Activated CD8-positive, alpha-beta T cell treated with anti-CD3 and anti-CD28 coated beads, Interleukin-2, amount 10 ng/mL, durations not matched to agents 7 days and 5 days (primary cell): ENCODE measurements at places on chromosomes 13 and 19.

GRCh38 chr19:15398501-15399233, 19.1 kb upstream of the AKAP8 start:
- no peak for DNase-seq

DNA sequence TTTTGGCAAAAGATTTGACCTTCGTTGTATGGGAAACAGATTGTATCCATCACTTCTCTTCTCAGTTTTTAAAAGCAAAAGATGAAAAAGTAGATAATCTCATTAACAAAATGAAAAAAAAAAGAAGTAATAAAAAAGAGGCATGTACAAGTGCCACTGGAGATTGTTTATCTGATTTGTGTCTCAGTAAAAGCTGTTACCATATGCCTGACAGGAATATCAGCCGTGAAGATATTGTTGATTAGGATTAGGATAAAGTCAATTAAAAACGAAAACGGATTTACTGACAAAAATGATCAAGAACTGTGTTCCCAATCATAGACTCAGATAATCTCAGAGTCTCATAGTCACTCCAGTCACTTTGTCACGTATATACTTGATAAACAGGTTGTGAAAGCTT, 842.1 kb upstream of the SLC10A2 start:
- no peak for DNase-seq

GRCh38 chr13:41426047-41426446, 31.3 kb upstream of the RGCC start:
- peak; percentile 45 for DNase-seq

DNA sequence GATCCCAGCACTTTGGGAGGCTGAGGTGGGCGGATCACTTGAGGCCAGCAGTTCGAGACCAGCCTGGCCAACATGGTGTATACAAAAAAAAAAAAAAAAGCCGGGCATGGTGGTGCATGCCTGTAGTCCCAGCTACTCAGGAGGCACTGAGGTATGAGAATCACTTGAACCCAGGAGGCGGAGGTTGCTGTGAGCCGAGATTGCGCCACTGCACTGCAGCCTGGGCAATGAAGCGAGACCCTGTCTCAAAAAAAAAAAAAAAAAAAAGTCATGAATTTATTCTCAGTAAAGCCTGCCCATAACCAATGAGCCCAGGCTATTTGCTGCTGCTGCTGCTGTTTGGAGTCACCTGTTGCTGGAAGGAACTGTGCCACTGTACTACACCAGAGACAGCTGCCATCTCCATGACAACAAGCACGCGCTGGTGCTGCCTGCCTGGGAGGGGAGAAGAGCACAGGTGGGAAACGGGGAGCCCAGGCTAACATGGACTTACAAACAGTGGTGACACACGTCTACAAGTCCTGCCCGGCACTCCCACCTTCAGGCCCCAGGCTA, 11.3 kb downstream of the ZFR2 start:
- no peak for DNase-seq

- DNase-seq: no peak
These were observed 29.9 kb downstream of the MICU2 start for GRCh38 chr13:21573920-21574712.

DNA sequence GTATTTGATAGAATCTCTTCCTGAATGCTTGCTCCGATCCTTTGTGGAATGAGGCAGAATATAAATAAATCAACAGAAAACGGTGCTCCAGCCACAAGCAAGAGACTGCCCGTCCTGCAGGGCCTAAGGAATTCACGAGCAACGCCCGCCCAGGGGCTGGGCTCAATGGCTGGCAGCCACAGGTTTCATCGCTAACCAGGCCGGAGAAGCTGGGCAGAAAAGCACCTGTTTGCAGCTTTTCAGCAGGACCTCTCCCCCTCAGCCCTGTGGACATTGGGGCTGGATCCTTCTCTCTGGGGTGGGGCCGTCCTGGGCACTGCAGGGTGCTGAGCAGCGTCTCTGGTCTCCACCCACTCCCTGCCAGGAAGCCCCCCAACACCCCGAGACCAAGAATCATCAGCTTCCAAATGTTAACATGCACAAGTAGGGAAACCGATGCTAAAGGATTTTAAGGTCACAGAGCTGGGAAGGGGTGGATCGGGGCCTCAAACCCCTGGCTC, 102.5 kb downstream of the GADD45B start:
- no peak for DNase-seq

GRCh38 chr19:40210889-40211288, 7.3 kb downstream of the TTC9B start:
- no peak for DNase-seq

- no peak for DNase-seq
These were observed 214.0 kb downstream of the DLEU7 start for GRCh38 chr13:50629497-50629896.

DNA sequence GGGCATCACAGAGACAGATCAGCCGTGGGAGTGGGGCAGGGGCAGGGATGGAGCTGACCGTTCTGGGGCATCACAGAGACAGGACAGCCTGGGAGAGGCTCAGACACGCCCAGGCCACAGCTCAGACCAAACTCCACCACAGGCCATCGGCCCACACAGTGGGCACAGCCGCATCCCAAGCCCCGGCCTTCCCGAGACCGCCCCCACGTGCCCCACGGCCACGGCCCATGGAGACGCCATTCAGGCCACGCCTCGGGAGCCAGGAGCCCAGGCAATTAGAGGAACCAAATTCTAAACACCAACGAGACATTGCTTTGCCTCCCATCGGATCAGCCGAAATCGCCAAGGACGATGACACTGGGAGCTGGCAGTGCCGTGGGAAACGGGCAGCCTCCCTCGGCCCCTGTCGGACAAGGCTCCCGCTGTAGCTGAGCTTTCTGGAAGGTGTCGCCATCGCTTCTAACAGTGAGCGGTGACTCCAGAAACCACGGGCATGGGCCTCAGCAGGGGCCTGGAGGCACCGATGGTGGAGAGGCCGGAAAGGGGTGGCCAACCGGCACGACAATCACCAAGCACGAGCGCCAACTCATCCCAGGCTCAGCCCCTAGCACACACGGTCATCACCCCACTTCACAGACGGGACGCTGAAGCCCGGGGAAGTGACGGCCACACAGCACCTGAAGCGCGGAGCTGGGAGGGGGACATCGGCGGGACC, 2.4 kb downstream of the PIP5K1C start:
- no peak for DNase-seq

DNA sequence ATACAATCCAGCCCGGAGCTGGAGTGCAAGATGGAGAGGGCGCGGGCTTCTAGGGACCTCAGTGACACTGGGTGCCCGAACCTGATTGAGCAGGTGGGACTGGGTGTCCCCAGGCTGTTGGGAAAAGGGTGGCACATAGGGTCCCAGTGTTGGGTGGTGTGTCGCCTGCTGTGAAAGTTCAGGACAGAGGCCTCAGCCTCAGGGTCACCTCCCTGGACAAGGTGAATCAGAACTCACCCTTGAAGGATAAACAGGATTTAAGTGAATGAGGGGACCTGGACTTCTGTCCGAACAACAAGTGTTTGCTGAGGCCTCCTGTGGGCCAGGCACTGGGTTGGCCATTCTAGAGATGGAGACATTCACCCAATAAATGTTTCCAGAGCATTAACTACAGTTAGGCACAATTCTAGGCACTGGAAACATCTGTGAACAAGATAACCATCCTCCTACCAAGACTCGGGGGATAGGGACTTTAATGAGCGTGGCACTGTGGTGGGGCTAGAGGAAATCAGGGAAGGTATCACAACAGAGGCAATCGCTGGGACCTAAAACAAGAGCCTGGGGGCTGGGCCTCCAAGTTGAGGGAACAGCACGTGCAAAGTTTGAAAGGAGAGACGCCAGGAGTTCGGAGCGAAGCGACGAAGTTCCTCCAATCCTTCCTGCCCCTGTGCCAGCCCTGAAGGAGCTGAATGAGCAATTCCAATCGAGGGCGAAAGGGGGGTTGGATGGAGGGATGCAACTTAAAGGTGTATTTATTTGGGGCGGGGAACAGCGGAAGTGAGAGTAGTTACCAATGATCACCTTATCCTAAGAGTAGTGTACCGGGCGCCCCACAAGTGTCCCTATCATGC, 921 bp upstream of the POLD1 start:
- no peak for DNase-seq

DNA sequence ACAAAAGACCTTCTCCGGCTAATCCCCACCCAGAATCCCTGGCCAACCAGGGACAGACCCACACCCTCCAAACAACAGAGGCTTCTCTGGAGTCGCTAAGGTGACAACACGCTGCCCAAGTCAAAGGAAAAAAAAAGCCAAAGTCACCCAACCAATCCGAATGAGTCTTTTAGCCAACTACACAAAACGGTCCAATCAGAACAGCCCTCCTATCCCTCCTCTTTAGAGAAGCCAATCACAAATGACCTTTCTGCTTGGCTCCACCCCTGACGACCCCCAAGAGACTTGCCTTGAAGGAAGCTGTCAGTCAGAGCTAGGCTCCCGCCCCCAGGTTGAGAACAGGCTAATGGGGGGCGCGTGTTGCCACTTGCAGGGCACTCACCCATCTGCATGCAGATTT, 6.6 kb upstream of the FBXW9 start:
- DNase-seq: peak; percentile 49

- no peak for DNase-seq
These were observed 157.0 kb upstream of the FNDC3A start for GRCh38 chr13:48818495-48819356.

GRCh38 chr19:58579473-58580142, 6.5 kb upstream of the MZF1 start:
- DNase-seq: no peak

DNA sequence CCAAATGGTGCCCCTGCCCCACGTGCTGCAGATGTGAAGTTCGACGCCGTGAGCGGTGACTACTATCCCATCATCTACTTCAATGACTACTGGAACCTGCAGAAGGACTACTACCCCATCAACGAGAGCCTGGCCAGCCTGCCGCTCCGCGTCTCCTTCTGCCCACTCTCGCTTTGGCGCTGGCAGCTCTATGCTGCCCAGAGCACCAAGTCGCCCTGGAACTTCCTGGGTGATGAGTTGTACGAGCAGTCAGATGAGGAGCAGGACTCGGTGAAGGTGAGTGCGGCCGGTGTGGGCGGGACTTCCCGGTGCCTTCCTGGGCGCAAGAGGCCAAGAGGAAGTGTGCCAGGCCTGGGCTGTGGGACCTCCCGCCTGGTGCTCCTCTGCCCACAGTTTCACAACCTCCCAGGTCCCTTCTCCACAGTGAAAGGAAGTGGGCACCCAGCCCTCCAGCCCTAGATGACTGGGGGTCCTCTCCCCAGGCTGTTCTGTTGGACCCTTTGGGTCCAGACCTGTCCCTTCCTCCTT, 14.1 kb upstream of the RELB start:
- DNase-seq: no peak
